ENCODE measurements at places on chromosomes 13 and 19.

DNA sequence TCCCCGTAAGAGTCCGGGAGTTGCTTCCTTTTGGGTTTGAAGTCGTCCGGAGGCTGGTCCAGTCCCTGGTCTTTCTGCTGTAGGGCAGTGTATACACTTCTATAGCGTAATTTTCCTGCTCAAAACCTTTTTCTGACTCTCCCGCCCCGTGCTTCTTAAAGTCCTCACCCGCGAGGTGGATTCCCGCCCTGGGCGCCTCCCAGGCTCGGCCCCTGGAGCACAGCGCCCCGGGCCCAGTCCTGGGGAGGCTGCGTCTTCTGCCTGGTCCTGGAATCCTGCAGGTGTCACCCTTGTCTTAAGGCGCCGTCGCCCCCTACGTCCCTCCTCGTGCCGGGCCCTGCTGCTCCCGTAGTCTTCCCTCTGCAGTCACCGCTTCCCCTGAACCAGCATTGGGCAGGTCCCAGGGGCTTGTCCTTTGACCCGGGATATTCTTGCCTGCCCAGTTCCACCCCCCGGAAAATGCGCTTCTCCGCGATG, 34.4 kb upstream of the ZNF808 start:
- no peak for DNase-seq

- no peak for DNase-seq
These were observed 109.9 kb downstream of the COL4A1 start for GRCh38 chr13:110197026-110197425.

- no peak for DNase-seq
These were observed 20.3 kb downstream of the C13orf46 start for GRCh38 chr13:113953561-113953960.

GRCh38 chr19:28556371-28556770, 656.6 kb downstream of the UQCRFS1 start:
- DNase-seq = no peak

- DNase-seq = no peak
These were observed 10.5 kb upstream of the ERVV-2 start for GRCh38 chr19:53034054-53034453.

- DNase-seq = no peak
These were observed 27.3 kb upstream of the LDLR start for GRCh38 chr19:11061952-11062351.

GRCh38 chr13:93248627-93249047, 22.0 kb downstream of the GPC6 start:
- no peak for DNase-seq

DNA sequence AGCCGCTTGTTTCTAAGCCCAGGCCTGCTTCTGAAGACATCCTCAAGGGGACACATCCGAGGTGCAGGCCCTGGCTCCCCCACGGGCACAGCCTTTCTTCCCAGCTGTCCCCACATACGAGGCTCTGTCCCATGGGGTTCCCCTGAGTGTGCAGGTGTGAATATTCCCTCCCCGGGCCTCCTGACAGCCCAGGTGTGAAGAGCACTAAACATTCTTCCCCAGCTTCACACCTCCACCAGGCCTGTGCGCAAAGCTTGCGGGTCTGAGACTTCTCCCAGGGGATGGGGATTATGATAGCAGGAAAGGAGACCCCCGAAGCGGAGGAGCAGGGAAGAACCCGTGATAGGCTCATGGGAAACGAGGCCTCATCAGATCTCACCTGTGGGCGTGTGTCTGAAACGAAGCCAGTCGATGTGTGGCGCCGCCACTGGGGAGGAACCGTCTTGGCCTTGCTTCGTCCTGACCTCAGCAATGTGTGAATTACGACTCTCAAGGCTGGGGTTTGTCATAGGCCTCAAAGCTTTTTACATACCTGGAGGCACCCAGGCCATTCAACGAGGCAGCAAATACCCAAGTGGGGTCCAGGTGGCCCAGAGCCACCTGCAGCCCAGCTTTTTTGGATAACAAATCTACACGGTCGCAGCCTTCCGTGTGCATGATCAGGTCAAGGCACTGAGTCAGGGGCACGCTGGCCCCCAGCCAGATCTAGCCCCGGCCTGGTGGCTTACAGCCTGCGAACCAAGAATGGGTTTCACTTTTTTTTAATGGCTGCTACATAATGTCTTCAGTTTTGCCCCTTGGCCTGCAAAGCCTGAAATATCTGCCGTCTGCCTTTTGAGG, 134.3 kb downstream of the STK24 start:
- DNase-seq = no peak

DNA sequence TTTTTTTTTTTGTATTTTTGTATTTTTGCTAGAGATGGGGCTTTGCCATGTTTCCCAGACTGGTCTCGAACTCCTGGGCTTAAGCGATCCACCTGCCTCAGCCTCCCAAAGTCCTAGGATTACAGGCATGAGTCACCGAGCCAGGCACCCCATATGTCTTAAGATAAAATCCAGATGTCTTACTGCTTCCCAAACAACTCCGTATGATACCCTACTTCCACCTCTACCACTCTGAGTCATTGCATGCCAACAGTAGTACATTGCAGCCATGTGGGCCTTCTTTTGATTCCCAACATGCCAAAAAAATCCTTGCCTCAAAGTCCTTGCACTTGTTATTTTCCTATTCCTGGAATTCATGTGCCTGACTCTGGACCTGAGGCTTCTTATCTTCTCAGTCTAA, 799.2 kb downstream of the GPC5 start:
- no peak for DNase-seq

DNA sequence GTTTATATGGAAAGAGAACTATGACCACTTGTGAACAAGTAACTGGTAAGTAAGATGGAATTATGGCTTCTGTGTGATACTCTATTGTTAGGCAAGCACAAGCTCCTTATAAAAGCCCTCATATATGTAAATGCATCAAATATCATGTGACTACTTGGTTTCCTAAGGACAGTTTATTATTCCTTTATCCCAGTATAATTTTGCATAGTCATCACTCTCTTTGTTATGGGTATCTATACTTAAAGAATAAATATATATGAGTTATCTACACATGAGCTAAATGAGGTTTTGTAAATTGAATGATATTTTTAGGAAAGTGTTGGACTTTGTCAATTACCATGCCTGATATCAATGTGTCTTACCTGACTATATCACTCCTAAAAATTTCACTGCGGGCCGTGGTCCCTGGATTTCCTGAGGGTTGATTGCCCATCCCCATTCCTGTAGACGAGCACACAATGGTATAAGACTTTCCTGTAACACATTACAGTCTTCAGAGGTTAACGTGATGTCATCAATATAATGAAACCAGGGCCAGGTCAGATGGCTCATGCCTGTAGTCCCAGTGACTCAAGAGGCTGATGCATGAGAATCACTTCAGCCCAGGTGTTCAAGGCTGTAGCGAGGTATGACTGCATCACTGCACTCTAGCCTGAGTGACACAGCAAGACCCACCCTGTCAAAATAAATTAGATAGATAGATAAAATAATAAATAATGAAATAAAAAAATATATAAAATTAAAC, 20.7 kb downstream of the ZNF844 start:
- DNase-seq = no peak

- DNase-seq = no peak
These were observed 25.1 kb downstream of the LNX2 start for GRCh38 chr13:27595055-27595811.

DNA sequence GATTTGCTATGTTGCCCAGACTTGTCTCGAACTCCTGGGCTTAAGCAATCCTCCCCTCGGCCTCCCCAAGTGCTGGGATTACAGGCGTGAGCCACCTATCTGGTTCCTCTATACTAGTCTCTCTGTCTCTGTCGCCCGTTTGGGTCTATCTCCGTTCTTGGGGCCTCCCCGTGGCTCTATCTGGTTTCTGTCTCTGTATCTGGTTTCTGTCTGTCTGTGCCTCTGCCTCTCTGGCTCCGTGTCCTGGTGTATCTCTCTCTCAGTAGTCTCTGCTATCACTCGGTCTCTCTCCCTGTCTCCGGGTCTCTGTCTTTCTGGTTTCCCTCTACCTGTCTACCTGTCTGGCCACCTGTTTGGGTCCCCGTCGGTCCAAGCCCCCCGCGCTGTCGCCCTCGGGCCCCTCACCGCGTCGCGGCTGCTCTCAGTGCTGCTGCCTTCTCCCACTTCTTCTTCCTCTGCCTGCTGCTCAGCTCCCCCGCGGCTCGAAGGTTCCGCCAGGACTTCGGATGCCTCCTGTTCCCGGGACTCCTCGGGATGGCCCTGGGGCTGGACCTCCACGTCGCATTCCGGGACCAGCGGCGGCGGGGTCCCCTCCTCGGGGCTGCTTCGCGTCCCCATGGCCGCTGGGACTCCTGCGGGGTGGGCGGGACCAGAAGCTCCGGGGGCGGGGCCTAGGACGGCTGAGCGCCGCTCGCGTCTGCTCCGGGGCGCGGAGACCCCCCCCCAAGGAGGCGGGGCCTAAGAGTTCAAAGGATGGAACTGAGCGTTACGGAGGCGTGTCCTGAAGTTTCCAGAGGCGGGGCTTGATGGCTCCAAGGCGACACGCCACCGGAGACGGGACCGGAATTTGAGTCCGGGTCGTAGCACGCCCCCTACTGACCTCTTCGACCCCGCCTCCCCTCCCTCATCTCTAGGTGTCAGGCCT, 783 bp downstream of the PHLDB3 start:
- DNase-seq = peak; percentile 99

GRCh38 chr19:8397271-8397670, 7.1 kb downstream of the RAB11B start:
- no peak for DNase-seq

- no peak for DNase-seq
These were observed 46.1 kb downstream of the HSPH1 start for GRCh38 chr13:31115616-31116015.

GRCh38 chr13:30529085-30529834, 63.5 kb upstream of the HMGB1 start:
- DNase-seq = no peak

GRCh38 chr13:68736961-68737360, 1370.7 kb upstream of the ATXN8OS start:
- no peak for DNase-seq

DNA sequence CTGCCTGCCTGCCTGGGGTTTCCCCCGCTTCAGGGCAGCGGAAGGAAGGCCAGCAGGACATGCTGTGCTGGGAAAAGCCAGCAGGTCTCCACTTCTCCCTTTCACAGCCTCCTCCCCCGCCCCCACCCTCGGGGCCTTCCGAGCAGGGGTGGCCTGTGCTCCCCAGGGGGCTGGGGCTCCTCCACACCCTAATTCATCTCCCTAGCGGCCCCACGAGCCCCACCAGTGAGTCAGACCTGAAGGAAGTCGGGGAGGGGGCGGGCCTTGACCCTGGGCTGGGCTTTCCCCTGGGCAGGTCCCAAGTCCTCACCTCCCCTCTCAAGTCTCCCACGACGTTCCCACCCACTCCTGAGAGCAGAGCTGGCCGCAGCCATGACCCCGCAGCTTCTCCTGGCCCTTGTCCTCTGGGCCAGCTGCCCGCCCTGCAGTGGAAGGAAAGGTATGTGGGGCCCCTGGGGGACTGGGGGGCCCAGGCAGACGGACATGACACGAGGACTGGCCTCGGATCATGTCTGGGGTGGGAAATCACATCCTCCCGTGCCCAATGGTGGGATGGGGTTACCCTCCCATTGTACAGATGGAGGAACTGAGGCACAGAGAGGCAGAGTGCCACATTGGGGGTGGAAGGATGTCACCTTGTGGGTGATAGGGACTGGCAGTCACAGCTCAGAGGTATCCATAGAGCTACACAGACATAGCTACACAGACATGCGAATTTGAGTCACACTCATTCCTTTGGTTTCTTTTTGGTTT, at the start of gene EBI3:
EBI3 (plus strand) TSS at position 345 of the 753 bp plus-strand sequence; CDS start at position 373, 28 bp downstream.
- DNase-seq = no peak

GRCh38 chr13:28325022-28325421, 169.9 kb downstream of the FLT1 start:
- DNase-seq = no peak

- no peak for DNase-seq
These were observed 229.7 kb downstream of the KCTD12 start for GRCh38 chr13:76656500-76656899.

DNA sequence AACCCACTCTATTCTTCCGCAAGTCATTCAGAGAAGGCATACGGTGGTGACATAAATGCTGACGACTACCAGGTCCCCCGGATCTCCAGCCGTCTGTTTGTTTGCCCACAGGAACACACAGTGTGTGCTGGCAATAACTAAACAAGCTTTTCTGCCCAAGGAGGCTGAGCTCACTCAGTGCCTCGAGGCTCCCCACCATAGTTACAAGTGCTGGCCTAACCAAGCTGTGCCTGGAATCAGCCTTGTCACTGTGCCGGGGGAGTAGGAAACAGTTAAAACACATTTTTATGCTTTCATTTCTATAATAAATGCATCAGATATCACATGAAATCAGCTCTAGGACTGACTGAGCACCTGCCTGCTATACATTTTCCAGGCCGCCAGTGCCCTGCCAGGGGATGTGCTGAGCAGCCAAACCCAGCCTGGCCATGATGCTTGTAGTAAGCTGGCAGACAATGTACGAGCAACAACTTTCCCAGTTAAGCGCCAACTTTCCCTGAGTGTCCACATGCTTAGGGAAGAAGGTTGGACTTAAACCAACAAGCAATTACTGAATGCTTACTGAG, 28.1 kb downstream of the BRD4 start:
- DNase-seq = no peak

- no peak for DNase-seq
These were observed 7.6 kb upstream of the RSPH6A start for GRCh38 chr19:45822716-45823115.

DNA sequence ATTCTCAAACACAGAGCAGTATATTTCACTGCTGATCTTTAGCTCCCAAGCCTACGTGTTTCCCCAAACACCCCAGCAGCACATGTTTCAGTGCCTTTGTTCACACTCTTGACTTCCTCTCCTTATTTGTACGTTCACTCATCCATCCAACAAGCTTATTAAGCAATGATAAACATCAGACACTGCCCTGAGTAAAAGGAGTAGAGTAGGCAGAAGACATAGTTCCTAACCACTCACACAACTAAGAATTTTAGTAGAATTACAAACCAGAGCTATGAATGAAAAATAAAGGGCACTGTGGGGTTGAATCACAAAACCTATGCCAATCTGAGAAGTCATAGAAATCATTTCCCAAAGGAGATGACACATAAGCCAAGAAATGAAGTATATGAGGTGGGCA, 213.5 kb downstream of the DIAPH3 start:
- no peak for DNase-seq

DNA sequence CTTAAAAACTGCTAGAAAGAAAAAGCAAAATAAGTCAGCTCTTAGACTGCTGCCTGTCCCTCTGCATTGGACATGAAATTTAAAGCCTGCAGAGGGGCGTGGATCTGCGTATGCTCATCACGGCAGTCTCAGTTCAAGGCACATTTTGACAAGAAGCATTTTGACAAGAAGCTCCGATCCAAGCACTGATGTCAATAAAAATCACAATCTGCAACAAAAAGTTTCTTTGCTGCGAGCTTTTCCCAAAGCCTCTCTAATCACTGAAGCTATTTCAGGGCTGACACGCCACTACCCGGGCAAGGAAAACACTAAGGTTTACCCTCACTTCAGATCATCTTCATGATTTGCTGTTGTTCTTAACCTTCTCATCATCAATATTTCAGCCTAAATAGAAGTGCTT, 7.4 kb downstream of the DCUN1D2 start:
- no peak for DNase-seq

GRCh38 chr19:33432015-33432414, 58.5 kb downstream of the CEBPG start:
- no peak for DNase-seq

DNA sequence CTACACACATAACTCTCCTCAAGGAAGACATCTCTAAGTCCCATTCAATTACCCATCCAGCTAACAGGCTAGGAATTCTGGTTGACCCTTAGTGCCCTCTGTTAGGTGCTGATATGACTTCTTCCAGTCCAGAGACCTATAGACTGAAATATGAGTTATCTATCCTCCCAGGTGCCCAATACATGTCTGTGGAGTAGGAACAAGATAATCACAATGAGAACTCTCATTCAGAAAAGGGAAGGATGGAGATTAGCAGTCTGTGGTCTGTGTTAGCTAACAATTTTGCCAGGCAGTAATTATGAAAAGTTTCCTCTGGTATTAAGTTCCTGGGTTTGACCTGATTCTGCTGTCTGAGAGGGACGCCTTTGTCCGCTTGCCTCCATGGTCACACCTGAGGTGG, 44.2 kb upstream of the SLAIN1 start:
- no peak for DNase-seq

Measured in effector CD4-positive, alpha-beta T cell (primary cell).